Left lung (tissue), 14 donors: ENCODE measurements at places on chromosomes 2 and 18.

DNA sequence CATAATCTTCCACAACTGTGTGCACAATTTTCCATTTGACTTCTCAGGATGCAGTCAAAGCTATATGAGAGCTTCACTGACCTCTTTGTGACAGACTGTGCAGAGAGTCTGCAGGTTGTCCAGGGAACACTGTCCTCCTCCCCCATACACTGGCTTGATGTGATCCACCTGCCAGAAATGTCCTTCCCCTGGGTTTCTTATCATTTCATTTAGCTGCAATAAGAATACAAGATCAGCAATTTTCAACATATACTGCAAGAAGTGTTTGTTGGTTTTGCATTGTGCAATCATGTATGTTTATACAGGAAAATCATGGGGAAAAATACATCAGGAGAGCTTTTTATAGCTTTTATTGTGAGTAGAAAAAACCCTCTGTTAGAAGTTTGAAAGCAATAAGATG lies 150.7 kb downstream of the RAB3GAP1 start:
- peak; percentile 26 for DNase-seq
- no peaks in the 10 kb centered on the region for H3K36me3 ChIP-seq
- H3K27ac ChIP-seq: no peak overlapping the region
- no peaks in the 10 kb centered on the region for H3K4me1 ChIP-seq
- H3K27me3 ChIP-seq: no peaks in the 10 kb centered on the region

- H3K36me3 ChIP-seq: no peaks in the 10 kb centered on the region
- H3K27me3 ChIP-seq: no peaks in the 10 kb centered on the region
- no peak for DNase-seq
- no peaks in the 10 kb centered on the region for H3K4me1 ChIP-seq
- H3K27ac ChIP-seq: no peak overlapping the region
Observed at GRCh38 chr2:128585706-128586105, 267.0 kb upstream of the HS6ST1 start.

DNA sequence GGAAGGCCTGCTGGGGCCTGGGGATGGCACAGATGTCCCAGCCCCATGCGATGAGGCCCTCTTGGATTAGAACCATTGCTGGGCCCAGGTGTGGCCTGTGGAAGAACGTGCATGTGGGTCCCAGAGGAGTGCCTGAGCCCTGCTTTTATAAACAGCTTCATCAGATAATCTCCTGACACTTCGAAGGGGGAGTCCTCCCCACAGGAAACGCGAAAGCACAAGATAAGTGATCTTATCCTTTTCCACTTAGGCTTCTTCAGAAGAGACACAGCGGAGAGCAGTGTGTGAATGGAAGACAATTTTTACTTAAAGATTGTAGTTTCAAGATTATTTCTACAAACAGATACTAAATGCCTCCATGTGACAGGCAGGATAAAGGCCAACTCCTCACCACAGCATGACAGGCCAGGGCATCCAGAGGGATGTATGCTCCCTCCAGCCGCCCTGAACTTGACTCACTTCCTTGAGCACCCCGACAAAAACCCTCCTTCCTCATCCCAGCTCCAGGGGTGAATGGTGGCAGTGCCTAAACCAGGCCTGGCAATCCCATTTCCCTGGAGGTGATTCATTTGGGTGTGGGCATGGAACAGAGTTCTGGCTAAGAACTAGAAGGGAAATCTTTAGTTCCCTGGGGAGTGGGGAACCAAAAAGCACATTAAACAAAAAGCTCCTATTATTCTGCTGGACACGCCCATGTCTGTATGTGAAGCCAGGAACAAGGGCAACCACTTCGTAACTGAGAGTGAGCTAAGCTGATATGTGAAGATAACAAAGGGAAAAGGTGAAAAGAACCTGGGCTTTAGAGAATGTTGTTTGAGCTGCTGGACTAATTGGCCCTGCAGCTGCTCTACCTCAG lies 56.2 kb upstream of the TMEM163 start:
- H3K4me1 ChIP-seq: no peaks in the 10 kb centered on the region
- no peaks in the 10 kb centered on the region for H3K27me3 ChIP-seq
- no peak for DNase-seq
- no peak overlapping the region for H3K4me3 ChIP-seq
- no peak overlapping the region for H3K27ac ChIP-seq

GRCh38 chr2:237471438-237472186 lies 15.4 kb upstream of the MLPH start:
- no peak overlapping the region for H3K4me3 ChIP-seq
- peaks cover 33% of the 10 kb centered on the region for H3K4me1 ChIP-seq
- H3K27me3 ChIP-seq: no peaks in the 10 kb centered on the region
- H3K27ac ChIP-seq: no peak overlapping the region
- H3K36me3 ChIP-seq: no peaks in the 10 kb centered on the region

DNA sequence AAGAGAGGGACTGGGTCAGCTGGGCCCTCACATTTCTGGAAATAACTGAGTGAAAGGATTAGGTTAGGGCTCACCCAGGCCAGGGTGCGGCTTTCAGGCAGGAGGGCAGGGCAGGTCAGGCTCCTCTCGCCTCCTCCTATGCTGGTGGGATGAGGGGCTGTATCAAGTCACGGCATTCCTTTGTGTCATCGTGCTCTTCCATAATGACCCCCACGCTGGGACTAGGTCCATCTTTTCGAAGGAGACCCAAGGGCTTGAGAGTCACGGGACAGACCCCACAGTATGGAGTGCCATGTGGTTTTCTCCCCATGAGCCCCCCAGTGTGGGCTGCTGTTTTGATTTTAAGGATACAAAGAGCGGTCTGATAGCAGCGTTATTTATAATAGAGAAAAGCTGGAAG lies 137.8 kb upstream of the COPS8 start:
- no peak overlapping the region for H3K27ac ChIP-seq
- H3K4me3 ChIP-seq: no peak overlapping the region
- DNase-seq: no peak
- H3K4me1 ChIP-seq: no peaks in the 10 kb centered on the region
- no peaks in the 10 kb centered on the region for H3K36me3 ChIP-seq

DNA sequence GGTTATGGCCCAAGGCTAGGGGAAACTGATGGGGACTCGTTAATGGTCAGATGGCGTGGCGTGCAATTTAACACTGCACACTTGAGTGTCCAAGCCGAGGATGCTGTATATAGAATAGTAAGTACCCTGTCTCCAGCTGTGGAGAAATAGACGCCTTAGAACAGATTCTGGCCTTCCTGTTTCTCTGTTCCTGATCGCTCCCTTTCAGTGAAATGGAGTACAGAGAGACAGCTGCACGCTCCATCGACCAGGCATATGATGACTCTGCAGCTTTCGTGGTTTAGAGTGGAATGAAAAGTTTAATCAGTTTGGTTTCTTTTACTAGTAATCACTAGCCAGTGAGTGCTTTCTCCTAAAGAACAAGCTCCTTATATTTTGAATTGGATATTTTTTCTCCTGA lies 213.4 kb downstream of the NEDD4L start:
- no peak overlapping the region for H3K27ac ChIP-seq
- no peak for DNase-seq
- H3K36me3 ChIP-seq: no peaks in the 10 kb centered on the region
- no peak overlapping the region for H3K4me3 ChIP-seq

GRCh38 chr2:2014251-2014771 lies 270.0 kb upstream of the PXDN start:
- H3K36me3 ChIP-seq: no peaks in the 10 kb centered on the region
- no peak for DNase-seq
- no peak overlapping the region for H3K4me3 ChIP-seq
- no peaks in the 10 kb centered on the region for H3K4me1 ChIP-seq

GRCh38 chr18:51603111-51603510 lies 405.6 kb upstream of the MEX3C start:
- no peaks in the 10 kb centered on the region for H3K27me3 ChIP-seq
- DNase-seq: no peak
- H3K4me1 ChIP-seq: no peaks in the 10 kb centered on the region
- H3K4me3 ChIP-seq: no peak overlapping the region
- no peaks in the 10 kb centered on the region for H3K36me3 ChIP-seq

GRCh38 chr2:212142631-212143030 lies 396.0 kb downstream of the ERBB4 start:
- no peak for DNase-seq
- H3K4me3 ChIP-seq: no peak overlapping the region
- H3K27ac ChIP-seq: no peak overlapping the region

- H3K4me3 ChIP-seq: no peak overlapping the region
- H3K36me3 ChIP-seq: no peaks in the 10 kb centered on the region
Observed at GRCh38 chr2:188456114-188456909, 164.6 kb downstream of the GULP1 start.

- DNase-seq: no peak
- H3K27me3 ChIP-seq: no peaks in the 10 kb centered on the region
- H3K4me3 ChIP-seq: no peak overlapping the region
- H3K27ac ChIP-seq: no peak overlapping the region
Observed at GRCh38 chr18:7447318-7448028, 119.6 kb upstream of the PTPRM start.

DNA sequence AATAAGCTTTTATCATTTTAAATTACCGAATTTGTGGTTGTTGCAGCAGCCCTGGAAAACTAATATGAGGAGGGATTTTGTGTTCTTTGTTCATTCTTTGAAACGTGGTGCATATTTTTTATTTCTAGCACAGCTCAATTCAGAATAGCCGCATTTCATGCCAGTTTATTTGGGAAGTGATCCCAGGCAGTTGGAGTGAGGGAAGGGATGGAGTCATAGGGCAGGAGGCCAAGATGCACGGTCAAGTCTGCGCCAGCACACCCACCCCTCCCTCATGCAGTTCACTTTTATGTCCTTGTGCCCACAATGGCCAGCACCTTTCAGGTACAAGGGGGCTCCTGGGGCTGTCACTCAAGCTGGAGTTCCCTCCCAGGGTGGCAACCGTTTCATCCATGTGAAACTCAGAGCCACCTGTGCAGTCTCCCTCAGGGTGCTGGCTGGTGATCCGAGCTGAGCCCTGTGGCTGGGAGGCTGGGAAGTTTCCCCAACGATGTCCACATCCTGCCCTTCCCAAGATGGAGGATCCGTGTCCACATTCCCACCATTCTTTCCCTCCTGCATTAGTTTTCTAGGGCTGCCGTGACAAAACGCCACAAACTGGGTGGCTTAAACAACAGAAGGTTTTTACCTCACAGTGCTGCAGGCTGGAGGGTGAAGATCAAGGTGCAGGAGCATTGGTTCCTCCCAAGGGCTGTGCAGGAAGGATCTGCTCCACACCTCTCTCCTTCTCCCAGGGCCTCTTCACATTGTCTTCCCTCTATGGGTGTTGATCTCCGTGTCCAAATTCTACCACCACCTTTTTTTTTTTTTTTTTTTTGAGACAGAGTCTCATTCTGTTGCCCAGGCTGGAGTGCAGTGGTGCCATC lies 68.5 kb upstream of the ITGA6 start:
- no peak overlapping the region for H3K4me3 ChIP-seq
- no peak overlapping the region for H3K27ac ChIP-seq
- no peaks in the 10 kb centered on the region for H3K4me1 ChIP-seq
- H3K27me3 ChIP-seq: no peaks in the 10 kb centered on the region
- no peak for DNase-seq

GRCh38 chr2:9332136-9332852 lies 91.0 kb downstream of the ITGB1BP1 start:
- peaks cover 10% of the 10 kb centered on the region for H3K4me1 ChIP-seq
- DNase-seq: no peak
- H3K27me3 ChIP-seq: no peaks in the 10 kb centered on the region
- H3K27ac ChIP-seq: no peak overlapping the region

DNA sequence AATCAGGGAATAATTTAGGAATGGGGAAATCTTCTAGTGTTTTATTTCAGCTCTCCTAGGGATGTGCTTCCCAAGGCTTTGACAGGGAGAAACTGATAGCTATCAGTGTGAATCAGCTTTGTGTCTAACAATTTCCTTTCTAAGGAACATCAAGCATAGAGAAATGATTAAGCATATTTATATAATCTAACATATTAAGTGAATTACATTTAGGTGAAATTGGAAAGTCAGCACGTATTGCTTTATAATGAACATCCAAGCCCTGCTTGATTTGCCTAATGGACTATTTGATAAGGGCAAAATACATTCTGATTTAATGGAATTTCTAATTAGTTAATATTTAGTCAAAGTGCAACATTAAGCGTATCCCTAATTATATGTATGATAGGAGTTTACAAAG lies 19.5 kb upstream of the TSPYL6 start:
- no peak overlapping the region for H3K4me3 ChIP-seq
- no peak overlapping the region for H3K27ac ChIP-seq
- H3K27me3 ChIP-seq: no peaks in the 10 kb centered on the region
- no peaks in the 10 kb centered on the region for H3K4me1 ChIP-seq

- peak; percentile 40 for DNase-seq
- H3K27me3 ChIP-seq: no peaks in the 10 kb centered on the region
- H3K36me3 ChIP-seq: no peaks in the 10 kb centered on the region
- H3K27ac ChIP-seq: peak overlapping the region; percentile 72
Observed at GRCh38 chr2:217910875-217911212, 92.0 kb downstream of the TNS1 start.
